Progenitor cell of endocrine pancreas (in vitro differentiated cells): ENCODE measurements at places on chromosomes 4 and X.

- no peak for DNase-seq
Observed at GRCh38 chr4:141375855-141376254, 155.2 kb downstream of the ZNF330 start.

GRCh38 chr4:71184195-71184781 lies 154.5 kb upstream of the SLC4A4 start:
- DNase-seq = no peak

- DNase-seq = no peak
Observed at GRCh38 chrX:57177070-57177469, 39.9 kb upstream of the SPIN2A start.

DNA sequence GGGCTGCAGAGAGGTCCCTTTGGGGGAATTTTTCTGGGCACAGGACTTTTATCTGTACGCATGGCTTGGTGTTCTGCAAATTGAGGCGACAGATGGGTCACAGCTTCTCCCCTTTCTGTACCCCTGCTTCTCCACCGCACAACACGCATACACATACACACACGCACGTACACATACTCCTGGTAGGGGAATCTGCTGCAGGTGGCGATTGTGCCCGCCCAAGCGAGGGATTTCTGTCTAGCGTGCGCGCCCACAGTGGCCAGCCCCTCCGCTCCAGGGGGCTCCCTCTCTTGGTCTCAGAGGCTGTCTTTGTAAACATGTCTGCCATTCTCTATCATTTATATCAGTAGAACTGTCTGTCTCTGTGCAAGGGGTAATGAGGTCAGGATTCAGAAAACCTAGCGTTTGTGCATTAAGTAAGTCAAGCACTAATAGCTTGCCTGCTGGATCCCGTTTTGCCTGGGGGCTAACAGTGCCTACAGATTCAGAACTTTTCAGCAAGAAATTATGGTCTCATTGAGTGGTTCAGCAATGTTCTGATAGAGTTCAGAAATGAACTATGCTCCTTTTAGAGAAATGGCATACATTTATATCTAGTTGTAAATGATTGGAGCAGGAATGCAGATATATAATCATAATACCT lies 2.2 kb downstream of the GRID2 start:
- DNase-seq = no peak

DNA sequence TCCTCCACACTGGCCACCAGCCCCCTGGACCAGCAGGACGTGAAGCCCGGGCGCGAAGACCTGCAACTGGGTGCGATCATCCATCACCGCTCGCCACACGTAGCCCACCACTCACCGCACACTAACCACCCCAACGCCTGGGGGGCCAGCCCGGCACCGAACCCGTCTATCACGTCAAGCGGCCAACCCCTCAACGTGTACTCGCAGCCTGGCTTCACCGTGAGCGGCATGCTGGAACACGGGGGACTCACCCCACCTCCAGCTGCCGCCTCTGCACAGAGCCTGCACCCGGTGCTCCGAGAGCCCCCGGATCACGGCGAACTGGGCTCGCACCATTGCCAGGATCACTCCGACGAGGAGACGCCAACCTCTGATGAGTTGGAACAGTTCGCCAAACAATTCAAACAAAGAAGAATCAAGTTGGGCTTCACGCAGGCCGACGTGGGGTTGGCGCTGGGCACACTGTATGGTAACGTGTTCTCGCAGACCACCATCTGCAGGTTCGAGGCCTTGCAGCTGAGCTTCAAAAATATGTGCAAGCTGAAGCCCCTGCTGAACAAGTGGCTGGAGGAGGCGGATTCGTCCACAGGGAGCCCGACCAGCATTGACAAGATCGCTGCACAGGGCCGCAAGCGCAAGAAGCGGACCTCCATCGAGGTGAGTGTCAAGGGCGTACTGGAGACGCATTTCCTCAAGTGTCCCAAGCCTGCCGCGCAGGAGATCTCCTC lies 600 bp downstream of the POU3F4 start:
- no peak for DNase-seq

GRCh38 chr4:69649207-69649606 lies 3.8 kb downstream of the UGT2A1 start:
- DNase-seq = no peak
